ENCODE measurements at places on chromosomes 1 and 21. TPM values are rescaled to one million over a fixed set of nuclear protein-coding genes. Genes with fewer than 3 reads are reported as not detected.

Gene CELA3A
- polyA plus RNA-seq: not detected

Gene APCS
- not detected for polyA plus RNA-seq

Gene GUCA2B
- polyA plus RNA-seq: not detected

Gene DYRK1A
- polyA plus RNA-seq: 11.6 TPM

Gene VWA1
- not detected for polyA plus RNA-seq

Gene ACTA1
- not detected for polyA plus RNA-seq

Gene NEK2
- not detected for polyA plus RNA-seq

Gene SLC22A15
- polyA plus RNA-seq: 0.20 TPM

Gene MTARC1
- 0.29 TPM for polyA plus RNA-seq

Gene RAB7B
- polyA plus RNA-seq: not detected

Gene TRAF3IP3
- 252 TPM for polyA plus RNA-seq

Gene ZNF593OS
- 1.5 TPM for polyA plus RNA-seq

Gene FAF1
- 36.4 TPM for polyA plus RNA-seq

Gene ARHGEF10L
- polyA plus RNA-seq: not detected

Gene PRRX1
- polyA plus RNA-seq: not detected

Gene RASSF5
- polyA plus RNA-seq: 116 TPM

Gene GPR37L1
- 0.50 TPM for polyA plus RNA-seq

Gene SWT1
- polyA plus RNA-seq: 4.5 TPM

Gene PTBP2
- 6.0 TPM for polyA plus RNA-seq

Gene TSPAN2
- not detected for polyA plus RNA-seq

Gene METTL25B
- polyA plus RNA-seq: 6.9 TPM

Gene BEND5
- polyA plus RNA-seq: 62.9 TPM

Gene KCNK2
- not detected for polyA plus RNA-seq

Gene OR2T29
- polyA plus RNA-seq: not detected

Gene DIRAS3
- not detected for polyA plus RNA-seq

Gene FCRL4
- polyA plus RNA-seq: not detected

Gene SLC44A5
- not detected for polyA plus RNA-seq

Gene ATP1A2
- not detected for polyA plus RNA-seq

Gene NID1
- not detected for polyA plus RNA-seq

Gene SLFNL1
- 0.35 TPM for polyA plus RNA-seq

Gene CFHR5
- polyA plus RNA-seq: not detected

Gene LORICRIN
- polyA plus RNA-seq: not detected

Gene LCE3D
- polyA plus RNA-seq: not detected

Gene RNU1-4
- polyA plus RNA-seq: 56.9 TPM

Gene HES3
- not detected for polyA plus RNA-seq

Gene UBE2U
- not detected for polyA plus RNA-seq

Gene TM2D1
- polyA plus RNA-seq: 74.1 TPM

Gene DNAI4
- not detected for polyA plus RNA-seq

Gene MTOR
- polyA plus RNA-seq: 4.6 TPM

Gene CDCA8
- polyA plus RNA-seq: not detected

Gene ETV3L
- polyA plus RNA-seq: not detected

Gene DCLRE1B
- polyA plus RNA-seq: 2.7 TPM

Gene UMODL1
- polyA plus RNA-seq: not detected

Gene CCDC24
- 2.4 TPM for polyA plus RNA-seq

Gene TIE1
- polyA plus RNA-seq: not detected

Gene VASH2
- 0.51 TPM for polyA plus RNA-seq

Gene SHE
- not detected for polyA plus RNA-seq

Gene KRTAP10-7
- not detected for polyA plus RNA-seq

Gene PADI3
- not detected for polyA plus RNA-seq

Gene SLAMF6
- 204 TPM for polyA plus RNA-seq

Gene CR1
- 20.5 TPM for polyA plus RNA-seq

Gene FLAD1
- 51.4 TPM for polyA plus RNA-seq

Gene LAMB3
- not detected for polyA plus RNA-seq

Gene NCF2
- polyA plus RNA-seq: 5.6 TPM

Gene SRSF11
- 78.4 TPM for polyA plus RNA-seq

Gene S100A14
- not detected for polyA plus RNA-seq

Gene TOMM20
- 41.0 TPM for polyA plus RNA-seq
